ENCODE measurements at places on chromosomes 7 and 10.

- no peak for DNase-seq
Observed at GRCh38 chr10:2989292-2989947, 77.9 kb upstream of the PFKP start.

GRCh38 chr10:124350806-124351205 is 67.9 kb downstream of the OAT start:
- DNase-seq, result no peak

- DNase-seq, result peak; percentile 70
Observed at GRCh38 chr7:41918597-41918996, 215.7 kb upstream of the INHBA start.

DNA sequence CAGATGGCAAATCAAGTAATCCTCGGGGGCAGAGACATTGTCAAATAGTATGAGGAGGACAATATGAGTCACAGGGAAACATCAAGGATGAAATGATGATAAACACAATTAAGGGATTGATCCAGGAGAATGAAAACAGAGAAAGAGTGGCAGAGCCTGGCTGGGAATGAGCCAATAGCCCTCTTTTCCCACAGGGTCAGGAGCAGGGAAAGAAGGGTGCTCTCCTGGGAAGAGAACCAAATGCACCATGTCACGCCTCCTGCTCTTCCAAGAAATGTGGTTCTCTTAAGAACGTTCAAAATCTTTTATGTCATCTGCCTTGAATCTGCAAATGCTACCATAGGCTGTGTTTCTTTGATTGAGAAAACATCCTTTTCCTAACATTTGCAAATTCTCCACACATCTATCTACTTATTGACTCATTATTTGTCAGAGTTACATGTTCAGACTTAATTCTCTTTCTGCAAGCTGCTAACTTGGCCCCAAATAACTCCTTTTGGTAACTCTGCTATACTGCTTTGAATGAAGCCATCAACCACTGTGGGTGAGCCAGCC is 50.6 kb downstream of the HIPK2 start:
- DNase-seq, result peak; percentile 61

DNA sequence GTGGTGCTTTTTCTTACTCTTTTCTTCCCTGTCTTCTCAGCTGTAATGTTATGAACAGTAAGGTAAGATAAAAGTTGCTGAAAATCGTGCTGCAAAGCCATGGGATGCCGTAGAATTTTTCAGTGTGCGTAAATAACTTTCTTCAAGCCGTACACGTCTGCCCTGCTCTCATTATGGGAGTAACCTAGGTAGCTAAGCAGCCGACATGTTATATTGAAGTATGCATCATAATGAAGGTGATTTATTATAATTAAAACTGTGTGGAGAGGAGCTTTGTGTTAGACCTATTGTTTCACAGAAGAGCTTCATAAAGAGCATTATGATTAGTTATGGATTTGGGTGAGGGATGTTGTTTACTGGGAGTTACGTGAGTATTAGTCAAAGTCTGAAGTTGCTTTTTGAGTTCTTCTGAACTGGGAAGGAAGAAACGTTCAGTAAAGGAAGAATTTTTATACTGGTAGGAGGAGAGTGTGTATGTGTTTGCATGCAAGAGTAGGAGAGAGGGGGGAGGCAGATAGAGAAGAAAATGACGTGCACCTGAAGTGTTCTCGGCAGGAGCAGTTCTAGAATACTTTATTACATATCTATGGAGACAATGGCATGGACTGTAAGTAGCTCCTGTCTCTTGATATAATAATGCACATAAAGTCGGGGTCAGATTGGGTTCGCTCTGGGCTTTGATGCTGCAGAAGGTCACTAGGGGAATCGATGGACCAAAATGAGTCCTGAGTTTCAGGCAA is 56.3 kb downstream of the POU6F2 start:
- DNase-seq, result no peak

DNA sequence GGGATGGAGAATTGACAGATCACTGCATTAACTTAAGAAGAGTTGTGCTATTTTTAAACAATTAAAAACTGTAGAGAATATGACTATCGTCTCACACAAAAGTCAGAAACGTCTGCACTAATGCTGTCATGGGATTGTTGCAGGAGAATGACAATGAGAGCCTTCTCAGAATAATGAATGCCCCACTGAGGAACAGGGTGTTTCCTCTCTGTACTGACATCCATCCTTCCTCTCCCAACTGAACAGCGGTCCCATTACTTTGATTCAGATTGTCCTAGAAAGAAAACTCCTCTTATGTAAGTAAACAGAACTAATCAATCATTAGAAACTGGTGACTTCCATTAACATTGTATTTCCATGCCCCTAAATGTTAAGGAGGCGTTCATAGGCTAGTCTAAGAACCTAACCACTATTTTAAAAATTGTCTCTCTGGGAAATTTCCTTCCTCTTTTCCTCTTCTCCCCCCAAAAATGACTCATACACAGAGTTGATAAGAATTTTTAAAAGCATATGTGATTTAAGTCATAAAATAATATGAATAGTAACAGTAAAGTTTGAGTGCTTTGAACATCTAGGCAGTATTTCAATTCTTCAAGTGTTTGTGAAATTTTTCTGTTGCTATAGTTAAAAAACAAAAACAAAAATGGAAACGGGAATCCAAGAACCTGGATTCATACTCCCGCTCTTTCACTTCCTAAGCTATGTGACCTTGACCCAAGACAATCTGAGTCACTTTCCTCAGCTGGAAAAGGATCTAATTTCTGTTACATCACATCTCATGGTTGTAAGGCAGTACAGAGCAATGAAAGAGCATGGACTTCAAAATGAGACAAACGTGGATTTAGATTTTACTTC is 12.7 kb upstream of the MACC1 start:
- peak; percentile 97 for DNase-seq

GRCh38 chr10:11874568-11875493 is 51.7 kb downstream of the PROSER2 start:
- peak; percentile 81 for DNase-seq

GRCh38 chr7:105014693-105015389 is 836 bp downstream of the KMT2E start:
- peak; percentile 46 for DNase-seq

GRCh38 chr10:119754936-119755335 is 29.1 kb downstream of the INPP5F start:
- DNase-seq, result no peak

GRCh38 chr7:32039000-32039756 is 31.0 kb downstream of the PDE1C start:
- DNase-seq, result no peak

DNA sequence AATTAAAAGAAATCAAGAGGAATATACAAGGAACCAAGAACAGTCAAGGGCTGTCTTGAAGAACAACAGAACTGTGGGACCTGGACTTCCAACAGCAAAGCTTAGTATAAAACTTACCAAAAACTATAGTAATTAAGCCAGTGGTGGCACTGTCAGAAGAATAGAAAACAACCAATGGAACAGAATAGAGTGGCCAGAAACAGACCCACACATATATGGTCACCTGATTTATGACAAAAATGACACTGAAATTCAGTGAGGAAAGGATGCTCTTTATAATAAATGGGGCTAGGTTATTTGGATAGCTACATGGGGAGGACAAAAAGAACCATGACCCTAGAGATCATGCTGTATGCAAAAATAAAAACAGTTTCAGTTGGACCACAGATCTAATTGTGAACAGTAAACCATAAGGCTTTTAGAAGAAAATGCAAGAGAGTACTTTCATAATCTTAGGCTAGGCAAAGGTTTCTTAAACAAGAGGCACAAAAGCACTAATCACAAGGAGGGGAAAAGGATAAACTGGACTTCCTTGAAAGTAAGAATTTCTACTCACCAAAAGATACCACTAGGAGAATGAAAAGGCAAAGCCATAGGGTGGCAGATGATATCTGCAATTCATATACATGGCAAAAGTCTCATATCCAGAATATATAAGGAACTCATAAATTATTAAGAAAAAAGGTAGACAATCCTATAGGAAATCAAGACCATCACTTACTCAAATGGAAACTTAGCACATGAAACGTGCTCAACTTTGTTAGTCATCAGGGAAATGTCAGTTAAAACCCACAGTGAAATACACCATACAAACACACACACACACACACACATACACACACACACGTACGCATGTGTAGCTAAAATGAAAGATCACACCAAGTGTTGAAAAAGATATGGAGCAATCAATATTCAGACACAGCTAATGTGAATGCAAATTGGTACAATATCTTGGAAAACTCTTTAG is 20.8 kb downstream of the HYCC1 start:
- DNase-seq, result no peak

DNA sequence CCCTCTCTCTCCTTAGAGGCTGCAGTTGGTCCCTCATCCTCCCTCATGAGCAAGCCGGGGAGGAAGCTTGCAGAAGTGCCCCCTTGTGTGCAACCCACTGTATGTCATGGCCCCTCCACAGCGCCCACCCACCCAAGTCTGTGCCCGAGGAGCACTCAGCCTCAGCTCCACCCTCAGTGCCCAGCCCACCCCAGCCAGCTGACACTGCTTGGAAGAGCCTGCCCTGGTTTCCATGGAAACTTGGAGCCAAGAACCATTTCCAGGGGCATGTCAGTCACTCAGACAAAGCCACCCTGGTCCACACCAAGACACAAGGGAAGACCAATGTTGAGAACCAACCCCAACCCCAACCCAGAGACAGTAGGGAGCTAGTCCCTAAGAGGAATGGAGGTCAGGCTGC is 79.5 kb downstream of the PAX2 start:
- DNase-seq, result no peak

DNA sequence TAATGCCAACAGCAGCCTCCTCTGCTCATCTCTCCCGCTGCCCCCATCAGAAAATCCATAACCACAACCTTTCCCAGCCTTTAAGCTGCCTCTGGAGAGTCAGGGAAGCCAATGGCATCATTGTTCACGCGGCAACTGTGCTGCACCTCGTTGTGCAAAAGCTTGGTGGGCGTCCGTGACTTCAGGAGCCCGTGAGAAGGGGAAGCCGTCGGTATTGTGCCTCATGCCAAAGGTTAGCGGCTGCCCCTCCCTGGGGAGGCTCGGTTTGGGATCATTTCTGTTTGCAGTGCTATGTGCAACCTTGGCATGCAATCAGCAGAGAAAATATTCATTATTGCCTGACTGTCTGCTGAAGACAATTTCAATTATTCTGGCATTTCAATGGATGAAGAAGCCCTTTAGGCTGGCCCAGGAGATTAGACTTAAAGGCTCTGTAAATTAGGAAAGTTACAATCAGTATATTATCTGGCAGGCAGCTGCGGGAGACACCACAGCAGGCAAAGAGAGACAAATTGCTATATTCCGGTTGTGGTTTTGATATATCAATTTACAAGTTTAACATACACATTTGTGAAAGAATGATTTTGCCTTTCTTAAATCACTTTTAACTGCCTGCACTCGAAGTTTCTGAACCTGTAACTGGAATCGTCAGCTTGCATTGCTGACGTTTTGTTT is 244.5 kb downstream of the GATA3 start:
- no peak for DNase-seq

GRCh38 chr7:150313367-150313809 is 9.8 kb upstream of the LRRC61 start:
- no peak for DNase-seq

DNA sequence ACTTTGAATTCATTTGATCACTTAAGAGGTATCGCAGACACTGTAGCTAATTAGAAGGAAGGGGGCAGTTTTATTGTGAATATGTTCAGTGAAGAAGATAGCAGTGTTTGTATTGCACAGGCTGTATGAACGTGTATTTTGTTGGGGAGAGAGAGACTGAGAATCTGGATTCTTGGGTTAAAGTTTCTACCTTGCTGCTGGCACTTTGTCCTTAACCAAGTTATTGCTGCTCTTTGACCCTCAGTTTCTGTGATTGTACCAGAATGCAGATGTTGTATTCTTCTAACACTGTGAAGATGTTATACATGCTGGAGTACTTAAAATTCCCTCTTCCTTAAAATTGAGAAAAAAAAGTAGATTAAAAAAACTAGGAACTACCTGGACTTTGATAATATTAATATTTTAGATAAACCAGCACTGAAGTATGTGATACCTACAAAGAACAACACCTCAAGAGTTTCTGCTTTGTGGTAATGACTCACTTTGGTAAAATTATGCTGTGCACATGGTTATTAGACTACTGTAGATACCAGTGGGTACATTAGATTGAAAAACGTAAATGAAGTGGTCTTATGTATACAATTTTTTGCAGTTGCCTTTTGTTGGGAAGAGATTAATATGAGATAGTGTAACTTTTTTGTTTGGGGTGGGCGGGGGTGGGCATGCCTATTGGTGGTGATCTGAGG is 321.3 kb downstream of the AUTS2 start:
- DNase-seq, result no peak

GRCh38 chr7:25562673-25563182 is 334.4 kb upstream of the NPVF start:
- no peak for DNase-seq

DNA sequence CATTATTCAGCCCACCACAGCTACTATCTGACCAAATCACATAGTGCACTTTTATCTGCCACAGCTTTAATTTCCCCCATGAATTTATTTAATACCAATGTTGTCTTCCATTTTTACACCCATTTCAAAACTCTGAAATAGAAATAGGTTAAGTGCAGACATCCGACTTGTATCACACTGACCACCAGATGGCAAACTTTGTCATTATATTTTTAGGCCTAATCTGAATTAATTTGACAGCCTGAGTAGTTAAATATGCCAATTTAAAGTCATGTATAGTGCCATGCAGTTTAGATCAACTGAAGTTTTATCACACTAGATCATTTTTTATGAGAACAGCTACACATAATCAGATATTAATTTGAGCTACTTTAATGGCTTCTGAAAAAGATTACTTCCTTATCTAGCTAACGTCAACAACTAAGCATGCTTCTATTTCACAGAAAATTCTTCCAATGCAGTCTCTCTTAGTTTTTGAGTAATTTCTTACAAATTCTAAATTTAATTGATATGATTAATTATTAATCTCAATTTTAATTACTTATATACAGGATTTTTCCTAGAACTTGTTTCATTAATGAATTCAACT is 566.4 kb downstream of the GFRA1 start:
- DNase-seq, result peak; percentile 46

DNA sequence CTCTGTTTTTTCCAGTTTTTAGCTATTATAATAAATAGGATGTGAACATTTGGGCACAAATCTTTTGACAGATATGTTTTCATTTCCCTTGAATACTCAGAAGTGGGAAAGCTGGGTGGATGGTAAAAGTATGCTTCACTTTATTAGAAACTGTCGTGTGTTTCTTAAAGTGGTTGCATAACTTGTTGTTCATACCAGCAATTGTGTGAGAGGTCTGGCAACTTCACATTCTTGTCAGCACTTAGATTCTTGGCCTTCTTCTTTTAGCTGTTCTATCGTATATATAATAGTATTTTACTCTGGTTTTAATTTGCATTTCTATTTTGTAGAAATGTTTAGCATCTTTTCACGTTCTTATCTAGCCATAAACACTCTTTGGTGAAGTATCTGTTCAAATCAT is 894.4 kb downstream of the KCNMA1 start:
- DNase-seq, result no peak

- DNase-seq, result no peak
Observed at GRCh38 chr10:80090121-80090520, 11.7 kb downstream of the TMEM254 start.

- DNase-seq, result peak; percentile 83
Observed at GRCh38 chr10:103193820-103194529, 903 bp upstream of the NT5C2 start.

Data from fibroblast of pulmonary artery (primary cell).